ENCODE measurements at places on chromosomes 11 and 22.

DNA sequence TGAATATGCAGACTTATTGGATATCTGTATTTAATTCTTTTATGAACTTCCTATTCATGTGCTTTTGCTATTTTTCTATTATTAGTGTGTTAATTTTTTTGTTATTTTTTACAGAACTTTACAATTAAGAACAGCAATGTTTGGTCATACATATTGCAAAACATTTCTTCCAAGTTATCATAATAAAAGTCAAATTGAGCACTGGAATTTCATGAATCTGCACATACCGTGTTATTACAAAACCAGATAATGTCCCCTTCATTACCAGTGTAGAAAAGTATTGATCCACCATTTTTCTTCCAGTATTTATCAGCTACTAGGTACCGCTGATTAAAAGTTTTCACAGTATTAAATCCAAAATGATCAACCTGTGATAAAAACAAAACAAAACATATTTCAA lies 40.5 kb downstream of the PRCP start:
- DNase-seq, result no peak

- no peak for DNase-seq
These were observed 61.3 kb upstream of the OR5P2 start for GRCh38 chr11:7858006-7858405.

GRCh38 chr11:128262463-128263345 lies 324.7 kb downstream of the ETS1 start:
- DNase-seq, result no peak

DNA sequence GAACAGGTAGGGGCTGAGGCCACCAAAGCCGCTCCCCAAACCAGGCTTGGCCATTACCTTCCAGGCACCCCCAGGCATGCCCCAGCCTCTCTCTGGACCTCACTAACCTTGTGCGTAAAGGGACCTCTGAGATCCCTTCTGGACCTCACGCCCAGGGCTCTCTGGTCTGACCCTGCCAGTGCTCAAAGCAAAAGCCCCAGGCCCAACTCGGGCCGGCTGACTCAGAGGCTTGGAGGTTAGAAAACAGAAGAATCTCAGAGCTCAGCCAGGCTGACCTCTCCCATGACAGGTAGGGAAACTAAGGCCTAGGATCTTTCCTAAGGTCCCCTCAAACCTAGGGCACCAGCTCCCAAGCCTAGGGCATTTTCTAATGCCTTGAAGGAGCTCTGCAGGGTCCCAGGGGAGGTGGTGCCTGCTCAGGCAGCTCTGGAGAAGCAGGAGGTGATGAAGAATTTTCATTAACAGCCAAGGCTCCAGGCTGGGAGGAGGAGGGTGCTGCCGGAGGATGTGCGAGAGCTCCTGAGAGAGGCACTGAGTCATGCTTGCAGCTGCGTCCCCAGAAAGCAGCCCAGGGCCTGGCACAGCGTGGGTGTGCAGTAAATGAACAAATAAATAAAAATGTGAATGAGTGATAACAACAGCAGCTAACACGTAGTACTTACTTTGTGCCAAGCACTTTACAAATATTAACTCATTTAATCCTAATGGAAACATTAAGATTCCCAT lies 25.6 kb downstream of the ARRB1 start:
- no peak for DNase-seq

- no peak for DNase-seq
These were observed 29.7 kb upstream of the SORL1-AS1 start for GRCh38 chr11:121482231-121483129.

- no peak for DNase-seq
These were observed 50.0 kb downstream of the IGLL1 start for GRCh38 chr22:23530106-23530505.

GRCh38 chr11:26283852-26284408 lies 48.0 kb upstream of the ANO3 start:
- DNase-seq, result no peak

DNA sequence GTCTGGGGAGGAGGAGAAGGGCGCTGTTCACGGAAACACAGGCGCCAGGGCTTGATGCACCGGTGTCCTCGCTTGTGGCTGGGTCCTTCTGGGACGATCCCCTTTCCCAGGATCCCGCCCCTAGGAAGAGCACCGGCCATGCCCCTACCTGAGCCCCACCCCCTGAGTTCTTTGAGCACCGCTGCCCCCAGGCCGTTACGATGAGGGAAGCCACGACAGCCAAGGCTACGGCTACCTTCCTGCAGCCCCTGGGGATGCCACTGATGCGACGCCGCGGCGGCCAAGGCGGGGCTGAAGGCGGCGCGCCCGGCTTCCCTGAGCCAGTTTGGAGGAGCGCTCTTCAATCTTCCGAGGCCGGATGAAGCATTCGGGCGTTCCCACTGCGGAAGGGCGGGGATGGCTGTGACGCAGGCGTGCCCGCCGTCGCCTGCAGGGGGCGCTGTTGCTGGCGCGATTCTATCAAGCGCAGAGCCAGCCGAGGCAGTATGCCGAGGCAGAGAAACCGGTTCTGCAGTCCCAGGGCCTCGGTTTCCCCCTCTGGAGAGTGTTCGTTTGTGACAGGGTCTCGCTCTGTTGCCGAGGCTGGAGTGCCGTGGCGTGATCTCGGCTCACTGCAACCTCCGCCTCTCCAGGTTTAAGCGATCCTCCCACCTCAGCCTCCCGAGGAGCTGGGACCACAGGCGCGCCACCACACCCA lies 9.7 kb upstream of the NEFH start:
- peak; percentile 8 for DNase-seq

- no peak for DNase-seq
These were observed 177.4 kb downstream of the BUD13 start for GRCh38 chr11:116595305-116595880.

Measured in stimulated activated CD4-positive, alpha-beta T cell treated with anti-CD3 and anti-CD28 coated beads, TNF-alpha, amount 100 ng/mL, for 1 hour (primary cell).